ENCODE measurements at places on chromosomes 16 and 17.
A peak's percentile ranks its signal among the peaks of the same experiment; 100 is the strongest.

- no peak for DNase-seq
These were observed 36.8 kb upstream of the CDYL2 start for GRCh38 chr16:80841231-80841630.

- DNase-seq, result peak; percentile 55
These were observed 1.2 kb downstream of the STAT3 start for GRCh38 chr17:42386777-42387657.

GRCh38 chr17:79834565-79835469, 4.4 kb downstream of the CBX4 start:
- DNase-seq, result no peak

GRCh38 chr17:19664136-19664820, 15.7 kb downstream of the ALDH3A2 start:
- DNase-seq, result no peak

- no peak for DNase-seq
These were observed 24.8 kb downstream of the CCR7 start for GRCh38 chr17:40540448-40540847.

DNA sequence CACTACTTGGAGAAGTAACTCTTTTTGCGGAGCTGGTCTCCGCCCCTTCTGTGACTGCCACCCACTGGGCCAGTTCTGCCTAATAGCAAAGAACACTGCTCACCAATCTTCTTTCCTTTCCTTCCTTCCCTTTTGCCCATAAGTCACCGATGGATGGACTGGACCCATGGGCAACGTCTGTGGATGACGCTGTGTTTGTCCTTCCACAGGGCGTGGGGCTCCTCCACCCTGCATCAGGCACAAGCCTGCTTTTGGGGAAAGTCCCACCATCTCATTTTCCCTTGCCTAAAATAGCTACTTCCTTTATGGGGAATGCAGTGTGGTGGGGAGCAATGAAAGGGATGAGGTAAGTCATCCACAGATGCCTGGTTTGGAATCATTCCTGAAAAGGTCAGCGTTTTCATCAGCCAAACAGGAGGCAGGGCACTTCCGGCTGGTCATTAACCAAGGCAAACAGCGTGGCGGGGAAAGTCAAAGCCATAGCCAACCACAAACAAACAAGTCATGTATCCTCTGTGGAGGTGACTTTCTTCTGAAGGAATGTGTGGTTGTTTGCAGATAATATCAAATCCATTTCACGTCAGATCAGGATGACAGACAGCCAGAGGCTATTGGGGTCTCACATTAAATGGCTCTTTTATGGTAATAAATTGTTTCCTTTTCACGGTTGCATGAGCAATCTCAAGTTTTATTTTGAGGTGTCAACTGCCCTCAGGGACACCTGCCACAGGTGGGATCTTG, 30.7 kb upstream of the MED9 start:
- peak; percentile 25 for DNase-seq

- no peak for DNase-seq
These were observed 452.7 kb downstream of the TMEM114 start for GRCh38 chr16:8137606-8138005.

GRCh38 chr16:30528799-30529457, 2.6 kb upstream of the ZNF768 start:
- no peak for DNase-seq

GRCh38 chr17:9271989-9272388, 250.7 kb downstream of the NTN1 start:
- no peak for DNase-seq

- DNase-seq, result peak; percentile 90
These were observed 3.9 kb downstream of the SEPTIN1 start for GRCh38 chr16:30378236-30379157.

GRCh38 chr17:39700148-39700987, 504 bp downstream of the ERBB2 start:
- DNase-seq, result no peak

GRCh38 chr17:48457080-48457836, 27.2 kb upstream of the SKAP1 start:
- DNase-seq, result peak; percentile 69

DNA sequence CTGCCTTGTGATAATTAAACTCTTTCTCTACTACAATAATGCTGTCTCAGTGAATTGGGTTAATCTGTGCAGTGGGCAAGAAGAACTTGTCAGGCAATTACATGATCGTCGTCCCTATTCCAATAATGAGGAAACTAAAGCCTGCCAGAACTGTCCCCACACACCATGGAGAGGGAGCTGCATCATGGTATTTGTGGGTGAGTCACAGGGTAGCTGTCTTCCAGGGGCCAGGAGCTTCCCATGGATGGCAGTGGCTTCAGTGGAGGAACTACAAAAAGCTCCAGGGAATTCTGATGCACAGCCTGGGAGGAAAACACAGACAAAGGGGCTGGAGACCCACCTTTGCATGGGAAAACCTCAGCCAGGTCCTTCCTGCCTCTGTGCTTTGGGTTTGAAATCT, 83.3 kb upstream of the C16orf82 start:
- DNase-seq, result no peak

DNA sequence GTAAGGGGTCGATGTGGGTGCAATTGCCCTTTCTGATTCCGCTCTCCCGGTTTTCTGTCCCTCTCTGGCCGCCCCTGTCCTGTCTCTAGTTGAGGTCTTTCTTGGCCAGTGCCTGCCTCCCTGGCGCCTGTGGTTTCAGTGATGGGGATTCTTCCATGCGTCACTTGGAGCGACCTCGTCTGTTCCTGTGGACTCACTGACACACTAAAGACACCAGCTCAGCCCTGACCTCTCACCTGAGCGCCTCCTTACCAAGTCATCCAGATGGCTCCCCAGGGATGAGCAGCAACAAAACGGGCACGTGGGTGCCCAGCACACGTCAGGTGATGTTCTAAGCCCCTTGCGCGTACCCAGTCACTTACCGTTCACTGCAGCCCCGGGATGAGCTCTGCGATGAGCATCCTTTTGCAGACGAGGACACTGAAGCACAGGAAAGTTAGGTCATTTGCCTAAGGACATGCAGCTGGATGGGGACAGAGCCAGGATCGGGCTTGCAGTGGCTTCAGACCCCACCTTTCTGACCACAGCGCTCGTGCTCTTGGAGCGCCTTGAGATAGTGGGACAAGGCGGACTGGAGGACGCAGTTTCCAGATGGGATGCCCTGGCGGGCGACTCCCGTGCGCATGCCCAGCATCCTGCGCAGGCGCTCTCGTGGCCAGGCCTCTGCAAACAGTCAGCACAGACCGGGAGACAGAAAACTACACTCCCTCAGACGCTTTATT, 11.5 kb upstream of the LGALS3BP start:
- DNase-seq, result no peak

- DNase-seq, result no peak
These were observed 23.9 kb upstream of the CLEC3A start for GRCh38 chr16:77998350-77999023.

DNA sequence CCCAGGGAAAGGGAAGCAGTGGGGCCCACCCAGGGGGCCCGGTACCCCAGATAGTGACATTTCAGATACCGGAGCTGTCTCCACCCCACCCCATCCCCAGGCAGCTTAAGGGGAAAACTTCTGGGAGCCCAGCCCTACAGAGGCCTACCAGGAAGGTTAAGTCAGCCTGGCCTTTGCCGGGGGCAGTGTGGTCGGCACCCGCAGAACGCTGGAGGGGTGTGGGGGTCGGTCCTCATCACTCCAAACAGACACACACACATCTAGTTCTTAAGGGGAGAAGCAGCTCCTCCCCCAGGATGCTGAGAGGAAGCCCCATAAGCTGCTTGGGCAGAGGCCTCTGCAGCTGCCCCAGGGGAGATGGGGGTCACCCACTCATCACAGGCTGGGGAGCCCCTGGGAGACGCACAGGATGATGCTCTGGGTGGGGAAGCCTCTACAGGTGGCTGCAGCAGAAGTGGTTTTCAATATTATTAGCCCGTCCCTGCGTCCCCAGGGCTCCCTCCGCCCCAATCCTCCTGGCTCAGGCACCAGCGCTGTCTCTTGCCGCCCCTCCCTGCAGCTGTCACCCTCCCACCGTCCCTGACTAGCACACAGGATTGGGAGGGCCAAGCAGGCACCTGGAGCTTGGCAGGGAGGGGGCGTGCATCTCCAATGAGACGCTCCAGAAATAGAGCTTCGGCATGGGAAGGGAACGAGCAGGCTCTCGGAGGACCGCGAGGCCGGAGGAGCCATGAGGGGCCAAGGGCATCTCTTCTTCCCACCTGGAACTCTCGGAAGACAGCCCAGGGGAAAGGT, 1.4 kb upstream of the ABR start:
- DNase-seq, result no peak

- DNase-seq, result no peak
These were observed 10.9 kb downstream of the CACNB1 start for GRCh38 chr17:39186481-39187002.

All from DMS79 treated with DMSO at 0.1 percent for 48 hours (cell line).